Sciatic nerve (tissue), 2 donors: ENCODE measurements at places on chromosomes 11 and 22. TPM values are rescaled to one million over a fixed set of nuclear protein-coding genes. Genes with fewer than 3 reads are reported as not detected.

- no peak for DNase-seq
Measured at GRCh38 chr22:27996981-27997380, 77.9 kb upstream of the PITPNB start.

The KCNK7 gene
- 1.5 TPM for total RNA-seq

GRCh38 chr11:86848132-86848531 is 47.8 kb downstream of the PRSS23 start:
- DNase-seq: no peak

DNA sequence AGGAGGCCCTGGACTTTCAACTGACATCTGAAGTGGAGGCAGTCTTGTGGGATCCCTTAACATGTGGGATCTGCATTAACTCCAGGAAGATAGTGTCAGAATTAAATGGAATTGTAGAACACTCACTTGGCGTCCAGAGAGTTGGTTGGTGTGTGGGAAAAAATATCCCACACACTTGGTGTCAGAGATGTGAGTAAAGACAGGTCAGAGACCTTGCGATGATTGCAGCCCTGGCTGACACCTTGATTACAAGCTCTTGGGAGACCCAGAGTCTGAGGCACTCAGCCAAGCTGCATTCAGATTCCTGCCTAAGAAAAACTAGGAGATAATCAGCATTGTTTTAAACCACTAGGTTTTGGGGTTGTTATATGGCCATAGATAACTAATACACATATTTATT is 7.2 kb upstream of the TPCN2 start:
- no peak for DNase-seq

- no peak for DNase-seq
Measured at GRCh38 chr11:70430671-70431574, 32.6 kb downstream of the CTTN start.

DNA sequence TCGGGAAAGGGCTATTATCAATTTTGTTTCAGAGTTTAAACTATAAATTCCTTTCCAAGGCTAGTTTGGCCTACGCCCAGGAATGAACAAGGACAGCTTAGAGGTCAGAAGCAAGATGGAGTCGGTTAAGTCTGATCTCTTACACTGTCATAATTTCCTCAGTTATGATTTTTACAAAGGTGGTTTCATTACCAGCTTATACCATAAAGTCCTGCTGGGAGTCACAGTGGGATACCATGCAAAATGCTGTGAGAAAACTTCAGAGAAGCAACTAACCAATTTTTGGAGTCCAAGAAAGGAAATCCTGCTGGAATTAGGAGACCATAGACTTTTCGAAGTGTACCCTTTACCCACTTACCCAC is 17.4 kb upstream of the ZC3H12C start:
- DNase-seq: no peak

- DNase-seq: no peak
Measured at GRCh38 chr11:20589796-20590195, 9.6 kb upstream of the SLC6A5 start.

GRCh38 chr11:30197869-30198268 is 32.9 kb upstream of the FSHB start:
- no peak for DNase-seq
